ENCODE measurements at places on chromosomes 2 and 18.

DNA sequence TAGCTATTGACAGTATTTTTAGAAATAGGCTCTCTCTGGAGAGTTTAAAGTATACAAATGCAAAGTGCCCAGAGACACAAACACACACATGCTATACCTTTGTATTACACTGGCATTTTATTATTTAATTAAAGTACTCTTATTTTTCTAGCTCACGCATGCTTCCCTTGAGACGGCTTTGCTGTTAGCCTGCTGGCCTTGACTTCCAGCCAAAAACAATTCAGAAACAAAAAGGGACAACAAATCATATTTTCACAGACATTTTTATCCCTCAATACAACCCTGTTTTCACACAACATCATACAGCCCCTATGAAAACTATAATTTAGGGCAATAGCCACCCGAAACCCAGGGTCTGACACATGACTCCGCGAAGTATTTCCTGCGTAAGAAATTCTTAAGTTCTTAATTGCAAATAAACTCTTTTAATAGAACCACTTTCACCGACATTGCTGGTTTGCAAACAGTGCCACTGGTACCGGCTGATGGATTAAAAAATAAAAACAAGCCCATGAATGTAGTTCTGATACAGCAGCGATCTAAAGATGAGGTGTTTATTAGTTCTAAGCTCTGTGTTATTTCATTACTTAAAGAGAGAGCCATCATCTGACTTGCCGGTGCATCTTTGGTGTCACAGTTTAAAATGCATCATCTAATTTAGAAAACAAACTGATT is 185.1 kb downstream of the TCF4 start:
- DNase-seq: no peak

GRCh38 chr18:59067873-59068272 is 71.8 kb upstream of the SEC11C start:
- peak; percentile 30 for DNase-seq

GRCh38 chr2:46305187-46305586 is 8.0 kb downstream of the EPAS1 start:
- no peak for DNase-seq

DNA sequence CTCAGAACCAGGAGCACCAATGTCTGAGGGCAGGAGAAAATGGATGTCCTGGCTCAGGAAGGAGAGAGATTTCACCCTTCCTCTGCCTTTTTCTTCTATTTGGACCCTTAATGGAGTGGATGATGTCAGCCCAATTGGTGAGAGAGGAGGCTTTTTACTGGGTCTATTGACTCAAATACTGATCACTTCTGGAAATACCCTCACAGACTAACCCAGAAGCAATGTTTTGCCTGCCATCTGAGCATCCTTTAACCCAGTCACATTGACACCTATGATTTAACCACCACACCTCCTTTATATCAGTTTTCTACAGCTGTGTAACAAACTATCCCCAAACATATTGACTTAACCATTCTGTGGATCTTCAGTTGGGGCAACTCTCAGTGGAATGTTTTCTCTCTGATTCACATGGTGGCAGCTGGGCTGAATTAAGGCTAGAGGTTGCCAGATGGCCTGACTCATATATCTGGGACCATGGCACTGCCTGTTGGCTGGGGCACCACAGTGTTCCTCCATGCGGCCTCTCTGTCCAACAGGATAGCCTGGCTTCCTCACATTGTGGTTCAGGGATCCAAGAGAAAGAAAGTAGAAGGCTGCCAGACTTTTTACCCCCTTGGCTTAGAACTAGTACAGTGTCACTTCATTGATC is 18.2 kb upstream of the MBOAT2 start:
- DNase-seq: peak; percentile 81

DNA sequence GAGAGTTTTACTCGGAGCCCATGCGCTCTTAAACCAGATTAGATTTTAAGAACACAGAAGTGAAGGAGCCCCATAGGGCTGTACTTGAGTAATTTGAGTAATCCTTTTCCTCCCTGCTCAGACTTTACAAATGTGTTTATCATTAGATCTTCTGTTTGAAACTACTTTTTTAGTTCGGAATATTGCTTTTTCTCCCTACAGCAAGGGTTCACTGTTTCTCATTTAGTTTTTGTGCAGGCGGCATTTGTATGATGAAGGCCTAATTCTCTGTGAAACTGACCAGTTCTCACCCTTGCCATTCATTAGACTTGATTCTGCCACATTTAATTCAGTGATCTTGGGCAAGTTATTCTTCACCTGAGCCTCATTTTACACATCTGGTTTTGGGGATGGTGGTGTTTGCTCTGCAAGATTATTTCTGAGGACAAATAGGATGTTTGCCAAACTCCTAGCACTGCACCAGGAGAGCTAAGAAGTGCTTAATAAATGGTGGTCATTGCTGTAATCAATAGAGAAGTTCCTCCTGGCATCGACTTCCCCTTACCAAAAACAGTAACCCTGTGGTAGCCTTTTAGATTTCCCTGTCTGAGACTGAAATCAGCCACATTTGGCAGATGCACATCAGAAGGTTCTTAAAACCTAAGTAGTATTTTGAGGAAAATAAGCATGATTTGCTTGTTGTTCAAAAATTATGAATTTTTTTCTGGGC is 2.2 kb downstream of the B3GNT2 start:
- DNase-seq: no peak

- DNase-seq: no peak
Observed at GRCh38 chr2:1169291-1169949, 218.8 kb downstream of the SNTG2 start.

DNA sequence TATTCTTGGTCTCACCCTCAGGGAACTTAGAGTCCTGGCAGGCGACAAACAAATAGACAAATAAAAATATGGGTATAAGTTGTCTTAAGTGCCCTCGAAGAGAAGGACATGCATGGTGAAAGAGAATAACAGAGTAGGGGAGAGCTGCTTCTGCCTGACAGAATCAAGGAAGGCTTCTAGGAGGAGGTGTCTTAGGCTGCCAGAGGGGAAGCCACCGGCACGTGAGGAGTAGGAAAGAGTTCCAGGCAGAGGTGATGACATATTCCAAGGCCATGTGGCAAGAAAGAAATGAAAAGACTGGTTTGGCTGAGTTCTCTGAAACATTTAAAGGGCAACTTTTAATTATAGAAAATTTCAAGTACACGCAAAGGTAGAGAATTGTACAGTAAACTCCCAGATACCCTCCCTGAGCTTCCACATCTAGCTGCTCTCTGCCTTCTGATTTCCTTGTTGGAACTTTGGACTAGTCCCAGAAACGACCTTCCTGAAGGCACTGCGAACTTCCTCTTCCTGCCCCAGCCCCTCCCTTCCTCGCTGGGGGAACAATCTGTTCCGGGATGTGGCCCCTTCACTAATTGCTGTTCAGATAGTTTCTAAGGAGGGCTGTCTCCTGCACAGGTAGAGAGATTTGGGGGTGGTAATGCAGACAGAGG is 91.7 kb downstream of the DYSF start:
- DNase-seq: no peak

GRCh38 chr2:66574701-66575624 is 140.0 kb downstream of the MEIS1 start:
- DNase-seq: peak; percentile 82

- DNase-seq: peak; percentile 94
Observed at GRCh38 chr2:237171396-237171795, 85.7 kb downstream of the COPS8 start.

DNA sequence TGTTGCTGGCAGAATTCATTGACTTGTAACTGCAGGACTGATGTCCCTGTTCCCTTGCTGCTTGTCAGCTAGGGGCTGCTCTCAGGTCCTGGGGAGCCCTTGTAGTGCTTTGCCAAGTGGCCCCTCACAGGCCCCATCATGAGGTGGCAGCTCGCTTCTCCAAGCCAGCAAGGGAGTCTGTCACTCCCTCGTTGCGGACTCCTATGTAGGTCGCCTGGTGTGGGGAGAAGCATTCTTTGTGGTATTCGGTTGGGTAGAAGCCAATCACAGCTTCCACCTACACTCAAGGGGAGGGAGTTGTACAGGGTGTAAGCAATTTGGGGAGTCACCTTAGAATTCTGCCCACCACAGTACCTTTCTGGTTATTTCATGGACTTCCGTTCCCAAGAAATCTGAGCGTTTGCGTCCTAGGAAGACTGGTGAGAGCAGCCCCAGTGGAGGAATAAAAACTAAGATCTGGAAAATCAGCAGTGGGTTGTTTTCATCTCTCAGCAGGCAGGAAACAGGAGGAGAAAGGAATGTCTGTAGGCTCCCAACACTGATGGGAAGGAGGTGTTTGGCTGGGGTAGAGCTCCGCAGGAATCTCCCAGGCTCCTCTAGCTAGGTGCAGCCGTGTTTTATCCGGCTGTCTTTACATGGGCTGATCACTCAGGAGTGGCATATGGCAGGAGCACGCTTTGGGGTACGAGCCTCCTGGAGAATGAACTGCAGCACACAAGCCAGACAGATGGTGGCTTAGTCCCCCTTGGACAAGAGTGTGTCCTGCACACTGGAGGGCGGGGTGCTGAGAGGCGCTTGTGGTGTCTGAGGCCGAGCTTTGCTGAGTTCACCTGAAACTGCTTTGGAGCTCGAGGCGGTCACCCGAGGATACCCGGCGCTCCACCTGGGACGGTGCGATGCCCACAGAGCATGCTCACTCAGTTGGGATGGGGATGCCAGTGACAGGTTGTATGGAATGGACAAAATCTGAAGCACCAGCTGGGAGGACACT is 58.3 kb downstream of the LDLRAD4 start:
- no peak for DNase-seq

GRCh38 chr18:6626457-6626856 is 103.1 kb upstream of the ARHGAP28 start:
- no peak for DNase-seq

DNA sequence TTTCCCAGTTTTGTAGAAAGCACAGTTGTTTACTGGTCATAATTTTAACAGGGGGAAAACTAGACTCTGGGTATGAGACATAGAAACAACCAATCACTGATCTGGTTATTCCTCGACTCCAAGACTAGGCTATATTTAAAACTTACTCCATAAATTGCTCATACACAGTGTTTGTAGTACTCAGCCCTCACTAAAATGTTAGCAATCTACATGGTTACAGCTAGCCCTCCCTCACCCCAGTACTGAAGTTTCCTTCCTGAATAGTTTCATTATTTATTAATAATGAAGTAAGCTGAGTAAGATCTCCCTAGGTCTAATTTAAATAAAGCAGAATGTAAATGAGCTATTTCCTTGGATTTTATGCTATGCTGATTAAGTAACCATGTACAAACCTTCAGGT is 275.1 kb downstream of the CDH20 start:
- no peak for DNase-seq

DNA sequence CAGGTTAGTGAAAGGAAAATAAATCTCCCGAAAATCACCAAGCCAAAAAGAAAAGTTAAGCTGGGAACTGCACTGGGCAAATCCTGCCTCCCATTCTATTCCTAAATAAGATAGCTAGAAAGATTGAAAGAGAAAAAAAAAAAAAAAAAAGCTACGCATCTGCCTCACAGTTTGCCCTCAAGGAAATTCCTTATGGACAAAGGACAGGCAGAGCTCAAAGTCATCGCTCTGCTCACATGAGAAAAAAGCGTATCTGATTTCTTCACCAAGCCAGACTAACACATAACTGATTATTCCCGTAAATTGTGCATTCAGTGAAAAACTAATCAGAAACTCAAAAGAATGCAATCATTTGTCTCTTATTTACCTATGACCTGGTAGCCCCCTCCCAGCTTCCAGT is 50.0 kb downstream of the PUM2 start:
- DNase-seq: no peak

- DNase-seq: peak; percentile 18
Observed at GRCh38 chr2:233832869-233833311, 21.4 kb downstream of the HJURP start.

GRCh38 chr2:137942037-137942832 is 22.0 kb upstream of the HNMT start:
- no peak for DNase-seq

Data from foreskin fibroblast (primary cell).